Brain microvascular endothelial cell (primary cell): ENCODE measurements at places on chromosomes 5 and 9.

- peak; percentile 72 for DNase-seq
Observed at GRCh38 chr5:94901191-94901979, 282.9 kb downstream of the SLF1 start.

- DNase-seq, result no peak
Observed at GRCh38 chr5:56964173-56964572, 12.2 kb upstream of the MIER3 start.

DNA sequence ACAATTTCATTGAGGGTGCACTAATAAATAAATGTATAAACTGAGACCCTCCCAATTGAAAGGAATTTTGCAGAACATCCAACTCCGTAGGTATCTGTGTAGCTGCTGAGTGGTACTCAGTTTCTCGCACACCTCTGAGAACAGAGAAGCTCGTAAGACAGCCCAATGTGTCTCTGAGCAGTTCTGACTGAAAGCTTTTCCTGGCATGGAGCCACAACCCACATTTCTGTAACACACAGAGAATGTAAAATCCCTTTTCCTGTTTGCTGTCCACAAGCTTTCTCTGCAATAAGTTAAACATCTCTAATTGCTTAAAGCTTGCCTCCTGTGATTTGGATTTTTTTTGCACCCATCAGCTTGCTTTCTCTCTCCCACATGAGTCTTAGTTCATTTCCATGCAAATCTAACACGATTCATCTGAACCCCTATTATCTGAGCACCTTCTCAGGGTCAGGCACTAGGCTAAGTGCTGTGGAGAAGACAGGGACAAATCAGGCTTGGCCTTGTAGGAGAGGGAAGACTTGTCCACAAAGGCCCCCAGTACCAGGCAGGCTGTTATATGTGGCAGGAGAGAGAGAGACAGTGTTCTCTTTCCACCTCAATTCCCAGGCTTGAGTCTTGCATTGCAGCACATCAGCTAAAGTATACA lies 44.2 kb upstream of the COL15A1 start:
- DNase-seq, result peak; percentile 84

- no peak for DNase-seq
Observed at GRCh38 chr5:65967288-65968066, 41.1 kb downstream of the ERBIN start.

- no peak for DNase-seq
Observed at GRCh38 chr5:53554444-53554843, 6.0 kb upstream of the NDUFS4 start.

- no peak for DNase-seq
Observed at GRCh38 chr9:86286278-86286677, 3.9 kb upstream of the ISCA1 start.

DNA sequence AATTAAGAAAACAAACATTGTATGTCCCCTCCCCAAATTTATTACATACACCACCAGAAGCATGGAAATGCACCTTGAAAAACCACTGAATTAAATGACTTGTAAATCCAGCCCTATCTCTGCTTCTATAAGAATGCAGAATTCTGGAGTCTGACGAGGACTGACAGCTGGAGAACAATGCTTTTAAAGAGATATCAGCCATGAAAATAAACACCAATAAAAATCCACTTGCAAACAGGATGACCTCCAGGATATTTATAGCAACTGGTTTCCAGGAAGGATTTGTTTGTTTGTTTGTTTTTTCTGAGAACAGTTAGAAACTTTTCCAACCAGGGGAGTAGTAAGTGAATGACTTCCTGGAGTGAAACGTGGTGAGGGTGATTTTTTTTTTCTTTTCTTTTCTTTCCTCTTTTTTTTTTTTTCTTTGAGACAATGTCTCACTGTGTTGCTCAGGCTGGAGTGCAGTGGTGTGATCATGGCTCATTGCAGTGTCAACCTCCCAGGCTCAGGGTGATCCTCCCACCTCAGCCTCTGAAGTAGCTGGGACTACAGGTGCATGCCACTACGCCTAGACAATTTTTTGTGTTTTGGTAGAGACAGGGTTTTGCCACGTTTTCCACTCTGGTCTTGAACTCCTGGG lies 38.7 kb upstream of the SLC36A1 start:
- no peak for DNase-seq

- DNase-seq, result no peak
Observed at GRCh38 chr5:133675376-133676154, 63.2 kb upstream of the FSTL4 start.

- DNase-seq, result no peak
Observed at GRCh38 chr9:93261735-93262523, 78.0 kb downstream of the WNK2 start.

GRCh38 chr9:69809304-69809863 lies 11.2 kb upstream of the CFAP95 start:
- DNase-seq, result no peak

DNA sequence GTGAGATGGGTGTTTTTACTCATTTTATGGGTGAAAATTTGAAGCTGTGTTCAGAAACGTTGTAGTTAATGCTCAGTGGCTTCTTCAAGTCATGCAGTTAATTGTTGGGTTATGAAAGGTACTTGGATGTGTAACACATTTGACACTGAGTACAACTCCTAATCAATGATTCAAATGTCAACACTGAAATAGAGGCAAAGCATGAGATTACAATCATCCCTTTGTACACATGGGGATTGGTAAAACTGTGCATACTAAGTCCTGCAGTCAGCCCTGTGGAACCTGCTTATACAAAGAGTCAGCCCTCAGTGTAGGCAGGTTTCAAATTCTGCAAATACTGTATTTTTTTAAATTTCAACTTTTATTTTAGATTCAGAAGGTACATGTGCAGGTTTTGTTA lies 3.3 kb downstream of the ABLIM3 start:
- no peak for DNase-seq

- DNase-seq, result no peak
Observed at GRCh38 chr9:126618190-126618584, 4.5 kb downstream of the LMX1B start.

DNA sequence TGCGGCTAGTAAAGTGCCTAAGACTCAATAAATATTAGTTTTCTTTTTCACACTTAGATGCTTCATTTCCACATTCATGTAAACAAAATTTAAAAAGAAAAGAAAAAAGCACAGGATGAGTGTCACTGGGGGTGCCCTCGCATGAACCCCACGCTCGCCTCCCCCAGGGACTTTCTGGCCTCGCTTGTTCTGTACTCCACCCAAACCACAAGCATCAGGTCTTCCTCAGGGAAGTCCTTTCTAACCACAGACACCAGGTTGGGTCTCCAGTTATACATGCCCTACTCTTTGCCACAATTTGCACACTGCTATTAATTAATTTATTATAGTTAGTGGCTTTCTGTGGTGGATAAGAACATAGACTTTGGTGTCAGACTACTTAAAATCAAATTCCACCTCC lies 92.4 kb downstream of the RORB start:
- no peak for DNase-seq

DNA sequence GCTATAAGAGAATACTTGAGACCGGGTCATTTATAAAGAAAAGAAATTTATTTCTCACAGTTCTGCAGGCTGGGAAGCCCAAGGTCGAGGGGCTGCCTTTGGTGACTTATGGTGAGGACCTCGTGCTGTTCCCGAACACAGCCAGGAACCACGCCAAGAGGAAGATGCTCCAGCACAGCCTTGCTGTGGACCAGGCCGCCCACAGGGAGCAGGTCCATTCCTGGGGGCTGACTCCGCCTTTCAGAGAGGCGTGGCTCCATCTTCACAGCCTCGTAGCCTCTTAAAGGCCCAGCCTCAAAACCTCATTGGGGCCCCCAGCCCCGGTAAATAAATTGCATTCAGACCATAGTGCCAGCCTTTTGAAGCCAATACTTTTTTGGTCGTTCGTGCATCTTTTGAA lies 93.5 kb upstream of the CACNA1B start:
- DNase-seq, result no peak

- no peak for DNase-seq
Observed at GRCh38 chr9:72193478-72193881, 44.2 kb downstream of the GDA start.

GRCh38 chr9:94665613-94666012 lies 26.3 kb upstream of the FBP1 start:
- no peak for DNase-seq

GRCh38 chr9:126125992-126126409 lies 200.6 kb upstream of the MVB12B start:
- no peak for DNase-seq

DNA sequence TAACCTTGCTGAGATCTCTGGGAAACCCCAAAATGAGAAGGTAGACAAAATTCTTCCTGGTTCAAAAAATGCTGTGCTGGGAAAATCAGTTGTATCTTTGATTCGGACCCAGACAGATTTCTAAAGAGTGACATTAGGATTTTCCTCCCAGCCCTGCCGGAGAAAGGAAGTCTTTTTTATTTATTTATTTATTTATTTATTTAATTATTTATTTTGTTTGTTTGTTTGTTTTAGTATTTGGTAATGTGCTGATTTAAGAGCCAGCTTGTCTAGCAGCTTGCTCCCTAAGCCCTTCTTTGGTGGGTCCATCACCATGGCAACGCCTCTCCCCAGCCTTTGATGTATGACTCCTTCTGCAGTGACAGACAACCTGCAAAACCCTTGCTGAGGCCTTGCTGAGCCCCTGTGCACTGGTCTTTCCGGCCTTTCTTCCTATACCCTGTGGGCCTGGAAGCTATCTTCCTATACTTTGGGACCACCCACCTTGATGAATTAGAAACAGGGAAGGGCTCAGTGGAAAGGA lies 60.6 kb upstream of the AFAP1L1 start:
- peak; percentile 33 for DNase-seq

DNA sequence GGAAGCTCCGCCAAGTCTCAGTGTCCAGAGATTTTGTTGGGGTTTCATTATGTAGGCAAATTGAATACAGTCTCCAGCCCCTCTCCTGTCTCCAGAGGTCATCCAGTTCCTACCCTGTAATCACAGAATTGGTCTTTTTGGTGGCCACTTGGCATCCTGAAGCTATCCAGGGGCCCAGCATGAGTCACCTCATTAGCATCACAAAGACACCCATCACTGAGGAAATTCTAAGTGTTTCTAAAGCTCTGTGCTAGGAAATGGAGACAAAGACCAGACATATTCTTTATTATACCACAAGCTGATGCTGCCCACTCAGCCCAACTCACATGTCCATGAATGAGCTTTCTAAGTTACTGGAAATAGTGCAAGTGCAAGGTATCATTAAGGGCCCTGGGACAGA lies 229.9 kb downstream of the DOCK8 start:
- no peak for DNase-seq

DNA sequence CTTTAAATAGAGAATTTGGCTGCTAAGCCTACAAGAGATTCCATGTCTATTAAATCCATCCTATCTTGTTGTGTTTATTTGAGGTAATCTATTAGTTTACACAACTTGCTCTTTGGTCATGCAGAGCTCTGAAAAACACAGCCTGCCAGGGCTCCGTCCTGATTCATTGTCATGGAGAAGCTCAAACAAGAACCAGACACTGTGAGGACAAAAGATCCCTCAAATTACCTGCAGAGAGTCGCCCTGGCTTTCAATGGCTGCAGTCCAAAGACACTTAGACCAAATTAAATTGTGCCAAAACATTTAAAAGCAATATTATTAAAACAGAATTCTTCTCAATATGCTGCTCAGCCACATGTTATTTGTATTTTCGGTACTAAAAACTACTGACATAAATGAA lies 60.1 kb downstream of the CDH18 start:
- no peak for DNase-seq

GRCh38 chr5:151556806-151557205 lies 34.3 kb downstream of the FAT2 start:
- no peak for DNase-seq

DNA sequence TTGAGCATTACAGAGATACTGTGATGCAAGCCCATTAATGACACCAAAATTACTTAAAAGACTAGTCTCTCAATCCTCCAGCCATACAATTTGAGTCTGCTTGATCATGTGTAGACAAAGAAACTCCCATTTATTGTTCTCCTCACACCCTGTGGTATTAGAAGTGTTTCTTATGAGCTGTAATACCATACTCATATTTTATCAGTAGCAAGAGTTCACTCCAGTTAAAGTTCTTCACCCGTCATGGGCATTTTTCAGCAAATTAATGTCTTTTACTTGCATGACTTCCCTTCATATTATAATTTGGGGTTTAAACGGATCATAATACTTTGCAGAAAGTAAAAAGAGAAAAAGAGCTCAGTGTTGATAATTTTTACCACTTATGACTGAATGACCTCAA lies 242.9 kb downstream of the BNC2 start:
- DNase-seq, result no peak

DNA sequence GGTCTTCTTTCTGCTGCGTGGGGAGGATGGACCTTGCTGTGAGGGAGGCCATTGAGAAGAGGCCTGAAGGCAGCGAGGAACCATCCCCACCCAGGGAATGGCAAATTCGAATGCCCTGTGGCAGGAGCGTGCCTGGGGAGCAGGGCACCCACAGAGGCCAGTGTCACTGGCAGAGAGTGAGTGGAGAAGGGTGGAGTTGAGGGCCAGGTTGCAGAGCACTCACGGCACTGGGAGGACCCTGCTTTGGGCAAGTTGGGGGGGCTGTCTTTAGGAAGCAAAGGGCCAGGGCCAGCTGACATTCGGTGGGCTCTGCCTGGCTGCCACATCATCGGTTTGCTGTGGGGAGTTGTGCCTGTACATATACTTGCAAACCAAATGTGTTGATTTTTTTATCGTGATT lies 47.2 kb downstream of the SYK start:
- no peak for DNase-seq

GRCh38 chr9:81225596-81225995 lies 463.8 kb downstream of the TLE1 start:
- DNase-seq, result no peak

- peak; percentile 83 for DNase-seq
Observed at GRCh38 chr9:99040911-99041582, 63.9 kb upstream of the TGFBR1 start.

- DNase-seq, result no peak
Observed at GRCh38 chr5:124237206-124237695, 509.2 kb downstream of the ZNF608 start.

- DNase-seq, result no peak
Observed at GRCh38 chr9:128099231-128099931, 28.1 kb downstream of the PTGES2 start.

DNA sequence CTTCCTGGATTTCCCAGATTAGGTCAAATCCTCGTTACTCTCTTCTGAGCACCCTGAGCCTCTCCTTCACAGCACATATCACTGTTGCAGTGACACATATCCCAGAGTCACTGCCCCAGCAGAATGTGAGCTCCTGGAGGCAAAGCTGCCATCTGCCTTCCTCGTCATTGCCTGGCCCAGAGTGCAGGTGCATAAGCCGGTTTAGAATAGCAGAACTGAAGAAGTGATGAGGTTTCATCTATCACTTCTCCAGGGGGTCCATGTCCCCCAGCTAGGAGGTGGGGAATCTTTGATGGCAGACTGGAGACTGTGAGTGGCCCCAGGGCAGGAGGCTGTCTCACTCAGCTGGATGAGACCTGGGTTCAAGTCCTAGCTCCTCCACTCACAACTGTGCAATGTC lies 25.8 kb downstream of the NIPAL4 start:
- DNase-seq, result no peak

DNA sequence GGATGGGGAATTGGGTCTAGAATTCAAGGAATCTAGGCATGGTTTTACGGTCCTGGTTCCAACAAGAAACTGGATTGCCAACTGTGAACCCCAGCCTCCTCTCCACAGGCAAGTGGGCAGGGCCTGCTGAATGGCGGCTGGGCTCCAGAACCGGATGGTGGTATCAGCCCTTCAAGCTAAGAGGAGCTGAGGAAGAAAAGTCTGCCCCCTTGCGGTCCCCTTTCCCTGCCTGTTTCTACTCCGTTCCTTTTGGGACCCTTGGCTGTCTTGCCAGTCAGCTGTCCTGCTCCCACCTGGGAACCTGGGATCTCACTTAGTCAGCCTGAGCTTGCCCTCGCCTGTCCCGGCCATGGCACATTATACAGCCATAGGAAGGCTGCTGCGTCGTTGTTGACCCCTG lies 234.4 kb upstream of the DAPK1 start:
- DNase-seq, result no peak

GRCh38 chr5:94153736-94154450 lies 412.5 kb upstream of the POU5F2 start:
- DNase-seq, result no peak
